T47D (cell line): ENCODE measurements at places on chromosomes 13 and 19.
A peak's percentile ranks its signal among the peaks of the same experiment; 100 is the strongest.

- peak; percentile 48 for DNase-seq
Observed at GRCh38 chr19:18417250-18418028, 1.8 kb upstream of the SSBP4 start.

DNA sequence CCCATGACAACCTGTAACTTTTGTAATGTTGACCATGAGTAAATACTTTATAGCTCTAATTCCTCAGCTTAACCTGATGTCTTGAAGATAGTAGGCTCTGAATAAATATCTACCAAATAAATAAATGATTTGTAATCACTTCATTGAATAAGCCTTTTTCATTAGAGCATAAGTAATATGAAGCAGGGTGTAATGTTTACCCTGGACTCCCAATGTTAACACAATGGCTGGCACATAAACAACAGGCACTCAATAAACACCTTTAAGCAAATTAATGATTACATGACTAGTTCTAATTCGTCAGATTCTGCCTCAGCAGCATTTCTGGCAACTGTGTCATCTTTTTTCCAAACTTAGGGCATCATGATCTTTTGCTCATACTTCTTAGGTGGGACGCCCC, 396.3 kb downstream of the LIG4 start:
- DNase-seq: peak; percentile 13

DNA sequence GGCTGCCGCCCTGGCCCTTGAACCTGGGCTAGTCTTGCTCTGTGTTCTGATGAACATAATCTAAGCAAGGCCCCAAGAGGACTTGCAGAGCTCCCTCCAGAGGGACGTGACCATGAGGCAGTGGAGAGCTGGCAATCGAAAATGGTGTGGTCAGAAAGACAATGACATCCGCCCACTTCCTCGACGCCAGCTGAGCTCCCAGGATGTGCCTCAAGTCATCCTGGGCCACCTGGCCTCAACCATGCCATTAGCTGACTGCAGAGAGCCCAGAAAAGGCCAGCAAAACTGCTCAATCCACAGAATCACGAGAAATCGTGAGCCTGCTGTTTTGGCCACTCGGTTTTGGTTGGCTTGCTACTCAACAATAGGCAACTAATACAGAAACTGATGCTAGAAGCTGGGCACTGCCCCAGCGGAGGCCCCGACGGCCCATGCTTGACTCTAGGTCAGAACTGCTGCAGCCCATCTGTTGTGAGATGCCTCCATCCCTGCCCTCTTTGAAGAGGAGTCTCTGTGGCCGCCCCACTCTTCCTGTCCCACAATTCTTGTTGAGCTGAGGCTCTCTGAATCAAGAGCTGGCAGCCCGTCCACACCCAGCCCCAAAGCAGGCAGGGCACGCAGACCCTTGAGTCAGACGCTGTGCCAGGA, 53.3 kb downstream of the STK24 start:
- DNase-seq: no peak

DNA sequence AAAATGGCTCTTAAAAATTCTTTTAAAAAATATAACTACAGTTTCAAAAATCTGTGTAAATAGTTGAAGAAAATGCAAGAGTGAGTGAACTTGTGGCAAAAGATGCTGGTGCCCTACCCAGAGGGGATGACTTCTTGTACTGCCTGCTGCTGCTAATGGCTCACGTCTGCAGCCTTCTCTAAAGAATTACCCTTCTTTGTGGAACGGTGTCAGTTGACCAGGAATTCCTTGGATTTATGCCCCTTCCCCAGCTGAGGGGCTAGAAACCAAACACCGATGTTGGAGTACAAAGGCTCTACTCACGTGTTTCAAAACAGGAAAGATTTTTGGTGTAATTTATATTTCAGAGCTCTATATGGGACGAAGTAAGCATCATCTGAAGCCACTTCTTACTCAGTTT, 1582.8 kb downstream of the OLFM4 start:
- no peak for DNase-seq

GRCh38 chr19:38492181-38492813, 58.8 kb downstream of the RYR1 start:
- DNase-seq: no peak
